ENCODE measurements at places on chromosomes 4 and X.
A peak's percentile ranks its signal among the peaks of the same experiment; 100 is the strongest.

GRCh38 chr4:69522554-69522953 lies 26.8 kb upstream of the UGT2B4 start:
- DNase-seq: no peak

- no peak for DNase-seq
Observed at GRCh38 chrX:71067089-71067488, 1.0 kb downstream of the SNX12 start.

- no peak for DNase-seq
Observed at GRCh38 chrX:48492293-48492910, 16.4 kb upstream of the PORCN start.

DNA sequence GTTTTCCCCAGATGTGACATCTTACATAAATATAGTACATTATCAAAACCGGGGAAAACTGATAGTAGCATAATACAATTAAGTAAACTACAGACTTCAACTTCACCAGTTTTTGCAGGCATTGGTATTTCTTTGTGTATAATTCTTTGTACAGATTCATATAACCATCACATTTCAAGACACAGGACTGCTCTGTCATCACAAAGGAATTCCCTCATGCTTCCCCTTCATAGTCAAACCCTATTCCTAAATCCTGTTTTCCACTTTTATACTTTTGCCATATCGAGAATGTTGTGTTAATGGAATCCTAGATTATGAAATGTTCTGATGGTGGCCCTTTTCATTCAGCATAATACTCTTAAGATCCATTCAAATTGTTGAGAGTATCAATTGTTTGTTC lies 36.0 kb downstream of the STIM2 start:
- DNase-seq: no peak

DNA sequence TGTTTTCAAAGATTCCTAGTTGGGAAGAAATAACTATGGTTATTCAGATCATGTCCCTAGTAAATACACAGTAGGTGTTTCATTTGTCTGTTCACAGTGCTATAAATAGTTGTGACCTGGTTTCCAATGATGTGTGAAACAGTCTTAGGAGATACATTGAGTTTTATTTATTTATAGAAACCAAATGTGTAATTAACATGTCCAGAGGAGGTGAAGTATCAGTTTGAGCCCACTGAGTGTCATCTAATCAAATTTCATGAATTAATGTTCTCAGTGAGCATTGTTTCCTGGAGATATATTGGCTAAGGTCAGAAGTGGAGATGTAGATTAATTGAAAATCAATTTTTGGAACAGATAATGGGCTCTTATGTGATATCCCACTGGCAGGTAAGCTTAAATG lies 996.3 kb downstream of the FSTL5 start:
- no peak for DNase-seq

DNA sequence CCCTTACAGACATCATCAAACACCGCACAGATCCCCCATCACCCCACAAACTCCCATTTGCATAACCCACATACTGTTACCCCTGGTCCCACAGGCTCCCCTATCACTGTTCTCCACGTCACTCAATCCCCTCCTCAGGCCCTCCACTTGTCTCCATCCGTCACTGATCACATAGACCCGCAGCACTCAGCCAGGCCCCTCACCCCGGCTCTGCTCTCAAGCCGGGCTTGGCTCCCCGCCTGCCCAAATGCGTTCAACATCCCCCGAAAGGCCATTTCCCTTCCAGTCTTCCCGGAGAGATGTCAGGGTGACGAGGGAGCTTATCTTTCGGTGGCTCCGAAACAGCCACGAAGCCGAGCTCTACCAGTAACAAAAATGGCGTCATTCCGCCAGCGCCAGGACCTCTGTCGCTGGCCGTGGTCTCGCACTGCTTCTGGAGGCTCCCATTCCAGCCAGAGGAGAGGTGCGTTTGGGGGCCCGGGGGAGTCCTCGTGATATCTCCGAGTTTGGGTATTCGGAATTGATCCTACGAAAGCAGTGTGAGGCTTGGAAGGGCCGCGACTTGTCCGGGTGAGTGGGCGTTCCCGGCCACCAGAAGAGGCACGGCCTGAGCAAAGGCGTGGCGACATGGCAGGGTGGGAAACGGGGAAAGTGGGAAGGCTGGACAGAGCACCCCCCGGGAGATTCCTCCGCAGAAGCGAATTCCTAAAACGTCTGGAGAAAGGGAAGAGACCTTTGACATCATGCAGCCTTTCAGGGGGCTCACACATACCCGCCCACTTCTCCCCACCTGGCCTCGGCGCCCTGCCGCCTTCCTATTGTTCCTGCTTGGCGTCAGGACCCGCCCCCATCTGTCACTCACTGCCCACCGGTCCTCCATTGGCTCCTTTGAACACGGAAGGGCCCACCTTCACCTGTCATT lies at the start of gene ZNF630:
Gene ZNF630, minus strand, starts transcription at position 577 of the 922 bp plus-strand sequence. CDS start 4,754 bp downstream, outside the sequence.
- DNase-seq: peak; percentile 65

DNA sequence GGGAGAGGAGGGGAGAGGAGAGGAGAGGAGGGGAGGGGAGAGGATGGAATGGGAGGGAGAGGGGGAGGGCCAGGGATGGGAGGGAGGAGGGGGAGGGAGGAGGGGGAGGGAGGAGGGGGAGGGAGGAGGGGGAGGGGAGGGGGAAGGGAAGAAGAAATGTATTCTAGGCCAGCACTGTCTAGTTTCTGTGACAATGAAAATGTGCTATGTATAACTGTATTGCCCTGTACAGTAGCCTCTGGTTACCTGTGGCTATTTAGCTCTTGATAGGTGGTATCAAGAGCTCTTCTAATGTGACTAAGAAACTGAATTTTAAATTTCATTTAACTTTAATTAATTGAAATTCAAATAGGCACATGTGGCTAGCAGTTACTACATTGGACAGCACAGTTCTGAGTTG lies 143.1 kb downstream of the BTC start:
- no peak for DNase-seq

DNA sequence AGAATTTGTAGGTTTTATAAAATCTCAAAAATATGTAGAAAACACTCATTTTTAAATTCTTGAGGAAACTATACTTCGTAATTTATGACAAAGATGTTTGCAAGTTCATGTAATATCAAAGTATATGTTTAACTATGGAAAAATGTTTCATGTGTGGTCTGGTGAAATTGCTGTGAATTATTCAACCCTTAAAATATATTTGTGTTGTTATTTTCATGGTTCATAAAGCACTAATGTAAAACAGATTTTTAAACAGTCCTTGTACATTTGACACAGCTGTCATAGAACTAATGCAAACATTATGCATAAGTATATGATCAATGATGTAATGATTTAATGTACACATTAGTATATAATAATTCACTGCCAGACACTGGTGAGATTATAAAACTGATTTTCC lies 83.1 kb upstream of the ARSJ start:
- no peak for DNase-seq

DNA sequence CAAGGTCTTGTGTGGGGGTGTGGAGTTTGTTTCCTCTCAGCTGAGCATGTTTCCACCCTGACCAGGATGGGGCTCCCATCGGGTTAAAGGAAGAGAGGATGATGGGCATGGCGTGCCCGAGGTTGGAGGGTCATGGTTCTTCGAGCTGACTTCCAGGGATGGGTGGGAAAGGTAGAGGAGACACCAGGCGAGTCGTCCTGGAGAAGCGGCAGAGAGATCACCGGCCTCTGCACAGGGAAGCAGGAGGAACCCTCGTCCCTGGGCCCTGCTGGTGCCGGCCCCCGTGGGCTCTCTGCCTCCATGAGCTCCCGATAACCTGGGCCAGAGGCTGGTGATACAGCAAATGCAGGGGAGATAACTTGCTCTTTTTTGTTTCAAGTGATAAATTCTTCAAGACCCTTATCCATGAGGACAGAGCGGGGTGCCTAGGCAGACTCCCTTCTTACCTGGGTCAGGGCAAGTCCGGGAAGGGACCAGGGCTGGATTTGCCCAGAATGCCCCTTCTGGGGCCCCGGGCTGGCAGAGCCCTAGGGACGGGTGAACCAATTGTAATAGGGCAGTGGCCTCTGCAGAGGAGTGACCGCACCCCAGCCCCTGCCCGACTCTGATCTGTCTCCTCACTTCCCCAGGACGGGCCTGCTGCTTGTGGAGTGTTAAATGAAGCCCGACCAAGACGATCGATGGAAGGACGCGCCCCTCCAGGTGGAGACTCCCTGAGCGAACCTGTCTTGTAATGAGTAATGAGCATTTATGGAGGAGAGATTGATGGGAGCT lies 63.0 kb downstream of the CPZ start:
- no peak for DNase-seq

DNA sequence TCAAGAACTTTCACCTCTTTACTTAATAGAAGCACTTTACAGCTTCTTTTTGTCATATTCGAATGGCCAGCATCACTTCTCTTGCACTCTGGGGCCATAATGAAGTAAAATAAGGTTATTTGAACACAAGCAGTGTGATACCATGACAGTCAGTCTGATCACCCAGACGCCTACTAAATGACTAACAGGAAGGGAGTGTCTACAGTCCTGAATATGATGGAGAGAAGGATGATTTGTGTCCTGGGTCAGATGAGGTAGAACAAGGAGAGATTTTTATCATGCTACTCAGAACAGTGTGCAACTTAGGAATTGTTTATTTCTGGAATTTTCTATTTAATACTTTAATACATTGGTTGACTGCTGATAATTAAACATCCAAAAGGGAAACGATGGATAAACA lies 284.2 kb upstream of the F9 start:
- DNase-seq: no peak

GRCh38 chrX:6026429-6026828 lies 202.2 kb downstream of the NLGN4X start:
- no peak for DNase-seq

- DNase-seq: no peak
Observed at GRCh38 chrX:153592966-153593688, 5.8 kb downstream of the CCNQ start.
